Suprapubic skin (tissue), 4 donors: ENCODE measurements at places on chromosomes 12 and 14. TPM values are rescaled to one million over a fixed set of nuclear protein-coding genes. Genes with fewer than 3 reads are reported as not detected.

GRCh38 chr14:102965282-102965681, 42.8 kb downstream of the AMN start:
- H3K27ac ChIP-seq = no peak overlapping the region
- peaks cover 97% of the 10 kb centered on the region for H3K36me3 ChIP-seq
- no peaks in the 10 kb centered on the region for H3K27me3 ChIP-seq
- no peak for DNase-seq

GRCh38 chr12:122090759-122091515, 12.4 kb downstream of the MLXIP start:
- no peak overlapping the region for H3K4me3 ChIP-seq
- peaks cover 4% of the 10 kb centered on the region for H3K36me3 ChIP-seq
- peak overlapping the region; percentile 14 for H3K27ac ChIP-seq
- no peak for DNase-seq

GRCh38 chr12:66623455-66623854, 55.4 kb downstream of the GRIP1 start:
- H3K27ac ChIP-seq = no peak overlapping the region
- H3K4me3 ChIP-seq = no peak overlapping the region
- DNase-seq = no peak
- H3K4me1 ChIP-seq = no peaks in the 10 kb centered on the region
- H3K36me3 ChIP-seq = no peaks in the 10 kb centered on the region

DNA sequence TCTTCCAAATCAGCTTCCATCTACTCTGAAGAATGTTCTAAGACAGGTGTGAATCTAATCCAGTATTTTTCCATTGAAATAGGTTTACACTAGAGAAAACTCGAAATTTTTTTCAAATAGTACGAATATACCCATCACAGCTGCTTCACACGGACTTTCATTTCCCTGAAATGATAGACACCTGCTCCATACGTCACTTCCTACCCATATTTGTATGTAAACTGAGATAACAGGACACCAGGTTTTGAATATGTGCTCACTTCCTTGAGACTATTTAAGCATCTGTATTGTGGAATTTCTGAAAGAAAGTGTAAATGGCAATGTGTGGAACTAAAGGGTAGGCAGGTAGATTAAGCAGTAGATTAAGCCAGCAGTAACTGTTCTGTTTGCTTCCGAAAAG, 13.4 kb upstream of the ITPR2 start:
- no peak overlapping the region for H3K4me3 ChIP-seq
- H3K4me1 ChIP-seq = peaks cover 13% of the 10 kb centered on the region
- no peak for DNase-seq
- H3K27ac ChIP-seq = no peak overlapping the region

DNA sequence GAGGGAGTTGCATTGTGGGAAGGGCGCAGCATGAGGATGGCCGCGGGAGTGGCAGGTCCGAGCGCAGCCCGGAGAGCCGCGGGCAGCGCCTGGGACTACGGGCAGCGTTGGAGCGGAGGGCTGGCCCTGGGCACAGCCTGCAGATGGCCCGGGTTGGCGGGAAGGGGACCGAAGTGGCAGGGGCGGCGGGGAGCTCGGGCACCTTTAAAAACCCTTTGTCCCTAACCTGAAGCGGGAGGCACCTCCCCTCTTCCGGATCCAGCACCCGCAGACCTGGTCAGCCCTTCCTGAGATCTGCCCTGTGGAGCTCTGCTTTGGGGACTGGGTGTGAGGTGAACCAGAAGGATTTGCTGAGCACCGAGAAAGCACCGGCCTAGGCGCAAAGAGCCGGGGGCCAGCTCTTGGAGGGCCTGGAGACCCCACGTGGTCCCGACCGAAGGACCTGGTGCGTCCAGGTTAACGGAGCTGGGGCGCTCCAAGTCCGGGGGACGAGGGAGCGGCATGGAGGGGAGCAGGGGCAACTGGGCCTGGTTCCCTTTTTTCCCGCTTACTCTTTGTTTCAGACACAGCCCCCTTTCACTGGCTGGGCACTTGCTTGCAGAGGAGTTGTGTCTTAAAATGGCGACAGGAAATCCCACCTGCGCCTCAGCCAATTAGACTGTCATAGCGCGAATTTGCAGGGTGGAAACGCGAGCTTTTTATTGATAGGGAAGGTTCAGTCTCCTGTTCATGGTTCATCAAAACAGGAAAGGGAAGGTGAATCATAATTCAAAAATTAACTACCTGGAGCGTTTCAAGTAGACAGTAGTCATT, 792 bp upstream of the SLC38A1 start:
- DNase-seq = no peak
- H3K4me1 ChIP-seq = peaks cover 37% of the 10 kb centered on the region
- peak overlapping the region; percentile 89 for H3K27ac ChIP-seq
- no peaks in the 10 kb centered on the region for H3K36me3 ChIP-seq

ADAM20 gene
- 0.76 TPM for total RNA-seq

GRCh38 chr14:37545174-37545573, 49.9 kb downstream of the FOXA1 start:
- H3K4me3 ChIP-seq = no peak overlapping the region
- H3K36me3 ChIP-seq = no peaks in the 10 kb centered on the region
- no peak overlapping the region for H3K27ac ChIP-seq
- DNase-seq = no peak

GRCh38 chr12:1620092-1620491, 8.9 kb upstream of the WNT5B start:
- H3K4me1 ChIP-seq = peaks cover 32% of the 10 kb centered on the region
- no peaks in the 10 kb centered on the region for H3K27me3 ChIP-seq
- no peaks in the 10 kb centered on the region for H3K36me3 ChIP-seq
- H3K4me3 ChIP-seq = no peak overlapping the region

- H3K4me1 ChIP-seq = peaks cover 21% of the 10 kb centered on the region
- no peak overlapping the region for H3K27ac ChIP-seq
- no peaks in the 10 kb centered on the region for H3K27me3 ChIP-seq
Measured at GRCh38 chr14:34175574-34175973, 224.7 kb upstream of the EGLN3 start.

MYO1H gene
- total RNA-seq = not detected

PTPRB gene
- 2.0 TPM for total RNA-seq

DNA sequence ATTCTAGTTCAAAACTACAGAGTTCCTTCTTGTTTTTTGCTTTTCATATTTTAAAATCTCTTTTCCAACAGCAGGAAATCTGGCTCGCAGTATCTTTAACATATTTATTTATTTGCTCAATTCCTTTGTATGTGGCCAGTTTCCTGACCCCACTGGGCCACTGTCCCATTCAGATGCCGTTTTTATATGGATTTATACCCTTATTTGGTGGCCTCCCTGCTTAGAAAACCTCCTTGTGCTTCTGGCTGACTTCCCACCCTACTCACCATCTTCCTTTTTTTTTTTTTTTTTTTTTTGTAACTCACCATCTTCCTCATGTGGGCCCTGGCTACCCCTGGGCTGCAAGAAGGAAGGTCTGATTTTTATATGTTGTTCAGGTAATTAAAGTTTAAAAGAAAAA, 53.9 kb downstream of the TTLL5 start:
- H3K4me3 ChIP-seq = no peak overlapping the region
- DNase-seq = no peak
- H3K36me3 ChIP-seq = peaks cover 5% of the 10 kb centered on the region
- peaks cover 37% of the 10 kb centered on the region for H3K4me1 ChIP-seq
- H3K27ac ChIP-seq = no peak overlapping the region
- no peaks in the 10 kb centered on the region for H3K27me3 ChIP-seq

GRCh38 chr12:13839365-13840336, 141.8 kb downstream of the GRIN2B start:
- no peak overlapping the region for H3K4me3 ChIP-seq
- H3K4me1 ChIP-seq = no peaks in the 10 kb centered on the region
- no peak overlapping the region for H3K27ac ChIP-seq
- no peak for DNase-seq
